ENCODE measurements at places on chromosomes 2 and 18.
A peak's percentile ranks its signal among the peaks of the same experiment; 100 is the strongest.

GRCh38 chr2:219567131-219567530, 4.2 kb downstream of the OBSL1 start:
- no peak overlapping the region for H3K4me3 ChIP-seq
- DNase-seq, result no peak
- H3K36me3 ChIP-seq, result peaks cover 26% of the 10 kb centered on the region
- H3K27me3 ChIP-seq, result no peaks in the 10 kb centered on the region
- H3K27ac ChIP-seq, result no peak overlapping the region
- H3K4me1 ChIP-seq, result peaks cover 10% of the 10 kb centered on the region

- no peaks in the 10 kb centered on the region for H3K36me3 ChIP-seq
- no peak overlapping the region for H3K27ac ChIP-seq
- H3K4me1 ChIP-seq, result no peaks in the 10 kb centered on the region
- H3K27me3 ChIP-seq, result no peaks in the 10 kb centered on the region
These were observed 14.9 kb upstream of the KLF11 start for GRCh38 chr2:10028407-10028987.

DNA sequence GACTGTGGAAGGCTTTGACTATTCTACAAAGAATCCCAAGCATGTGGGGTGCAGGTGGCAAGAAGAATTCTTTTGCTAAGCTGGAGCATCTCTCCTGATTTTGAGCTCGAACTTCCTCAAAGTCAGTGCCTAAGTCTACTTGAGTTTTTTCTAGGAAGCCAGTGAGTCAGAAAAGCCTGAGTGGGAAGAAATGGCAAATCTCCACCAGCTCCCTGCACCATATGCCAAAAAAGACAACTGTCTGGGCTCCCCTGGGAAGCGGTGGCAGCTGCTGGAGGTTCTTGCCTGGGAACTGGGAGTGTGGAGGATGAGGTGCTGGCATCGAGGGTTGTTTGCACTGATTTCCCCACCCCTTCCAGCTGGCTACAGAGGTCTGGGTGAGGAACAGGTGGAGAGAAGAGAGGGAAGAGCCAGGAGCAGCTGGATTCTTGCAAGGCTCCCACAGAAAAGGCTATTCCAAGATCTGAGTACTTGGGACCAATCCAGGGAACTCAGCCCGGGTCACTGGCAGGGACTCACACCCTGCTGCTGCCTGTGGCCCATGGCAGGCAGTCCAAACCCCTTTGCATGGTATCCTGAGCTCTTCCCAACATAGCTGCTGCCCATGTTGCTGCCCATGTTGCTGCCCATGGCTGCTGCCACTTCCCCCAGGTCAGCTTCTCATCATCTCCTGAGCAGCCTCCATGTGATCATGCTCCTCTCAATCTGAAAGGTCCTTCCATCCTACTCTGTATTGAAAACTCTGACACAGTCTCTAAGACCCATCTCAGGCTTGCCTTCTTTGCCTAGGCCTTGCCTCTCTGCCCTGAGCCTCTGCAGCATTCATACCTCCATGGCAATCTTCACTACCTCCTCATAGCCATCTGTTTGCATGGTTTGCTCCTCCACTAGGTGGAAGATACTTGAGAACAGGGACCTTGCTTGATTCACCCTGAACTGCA, 128.3 kb upstream of the SPATS2L start:
- DNase-seq, result peak; percentile 71
- H3K36me3 ChIP-seq, result no peaks in the 10 kb centered on the region
- no peak overlapping the region for H3K27ac ChIP-seq

DNA sequence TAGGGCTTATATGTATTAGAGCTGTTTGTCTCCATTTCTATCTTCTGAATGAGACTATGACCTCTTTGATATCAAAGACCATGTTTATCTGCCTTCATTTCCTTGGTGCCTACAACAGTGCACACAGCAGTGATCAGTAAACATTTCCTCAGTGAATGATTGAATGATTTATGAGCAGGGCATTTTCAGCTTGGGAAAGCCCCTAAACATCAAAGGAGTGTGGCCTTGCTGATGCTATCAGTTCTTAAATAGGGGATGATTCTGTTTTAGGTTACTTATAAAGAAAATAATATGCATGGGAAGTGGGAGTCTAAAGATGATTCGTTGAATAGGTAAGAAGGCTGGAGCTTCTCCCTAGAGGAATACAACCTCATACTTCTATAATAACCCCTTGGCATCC, 425.3 kb downstream of the ZNF521 start:
- no peak overlapping the region for H3K4me3 ChIP-seq
- H3K27me3 ChIP-seq, result peaks cover 29% of the 10 kb centered on the region
- no peak for DNase-seq

DNA sequence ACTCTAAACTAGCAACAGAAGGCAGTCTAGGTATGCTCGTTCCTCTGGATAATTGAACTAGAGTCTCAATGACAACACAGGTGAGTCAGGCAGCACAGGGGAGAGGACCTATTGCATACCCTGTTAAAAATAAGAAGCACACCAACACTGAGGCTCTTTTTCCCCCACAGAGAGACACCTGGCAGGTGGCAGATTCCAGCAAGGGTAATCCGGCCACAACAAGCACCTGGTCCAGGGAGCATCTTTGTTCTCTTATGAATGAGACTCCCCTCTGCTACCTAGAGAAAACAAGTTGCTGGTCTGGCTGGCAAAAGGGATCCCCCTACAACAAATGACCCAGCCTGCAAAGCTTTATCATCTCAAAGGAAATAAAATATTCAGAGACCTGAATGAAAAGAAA, 508.9 kb upstream of the POU3F3 start:
- no peak overlapping the region for H3K4me3 ChIP-seq
- no peak for DNase-seq
- no peaks in the 10 kb centered on the region for H3K36me3 ChIP-seq
- no peaks in the 10 kb centered on the region for H3K27me3 ChIP-seq
- no peaks in the 10 kb centered on the region for H3K4me1 ChIP-seq

GRCh38 chr2:182142062-182142461, 156.4 kb downstream of the PPP1R1C start:
- no peak overlapping the region for H3K4me3 ChIP-seq
- DNase-seq, result no peak
- H3K36me3 ChIP-seq, result no peaks in the 10 kb centered on the region
- no peaks in the 10 kb centered on the region for H3K27me3 ChIP-seq
- no peak overlapping the region for H3K27ac ChIP-seq

- no peaks in the 10 kb centered on the region for H3K4me1 ChIP-seq
- no peak for DNase-seq
- H3K27me3 ChIP-seq, result no peaks in the 10 kb centered on the region
- no peak overlapping the region for H3K27ac ChIP-seq
- peaks cover 2% of the 10 kb centered on the region for H3K36me3 ChIP-seq
These were observed 141.2 kb downstream of the IKZF2 start for GRCh38 chr2:213010106-213010779.

DNA sequence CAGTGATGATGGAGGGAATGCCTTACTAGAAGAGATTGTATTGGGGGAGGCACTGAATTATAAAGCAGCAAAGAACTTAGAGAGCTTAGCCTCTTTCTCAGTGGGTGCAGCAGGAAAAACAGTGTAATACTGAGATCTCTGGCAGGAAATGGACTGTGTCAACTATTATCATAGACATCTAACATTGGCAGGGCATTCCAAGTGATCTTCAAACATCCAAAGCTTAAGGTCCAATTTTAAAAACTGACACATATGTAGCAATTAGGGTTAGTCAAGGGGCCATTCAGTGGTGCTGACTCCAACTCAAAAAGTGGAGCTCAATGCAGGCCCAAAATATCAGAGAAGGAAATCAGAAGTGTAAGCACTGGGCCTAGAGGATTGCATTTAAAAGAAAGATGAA, 106.6 kb upstream of the DDX18 start:
- no peaks in the 10 kb centered on the region for H3K36me3 ChIP-seq
- H3K4me1 ChIP-seq, result no peaks in the 10 kb centered on the region
- H3K4me3 ChIP-seq, result no peak overlapping the region
- no peaks in the 10 kb centered on the region for H3K27me3 ChIP-seq
- no peak for DNase-seq

DNA sequence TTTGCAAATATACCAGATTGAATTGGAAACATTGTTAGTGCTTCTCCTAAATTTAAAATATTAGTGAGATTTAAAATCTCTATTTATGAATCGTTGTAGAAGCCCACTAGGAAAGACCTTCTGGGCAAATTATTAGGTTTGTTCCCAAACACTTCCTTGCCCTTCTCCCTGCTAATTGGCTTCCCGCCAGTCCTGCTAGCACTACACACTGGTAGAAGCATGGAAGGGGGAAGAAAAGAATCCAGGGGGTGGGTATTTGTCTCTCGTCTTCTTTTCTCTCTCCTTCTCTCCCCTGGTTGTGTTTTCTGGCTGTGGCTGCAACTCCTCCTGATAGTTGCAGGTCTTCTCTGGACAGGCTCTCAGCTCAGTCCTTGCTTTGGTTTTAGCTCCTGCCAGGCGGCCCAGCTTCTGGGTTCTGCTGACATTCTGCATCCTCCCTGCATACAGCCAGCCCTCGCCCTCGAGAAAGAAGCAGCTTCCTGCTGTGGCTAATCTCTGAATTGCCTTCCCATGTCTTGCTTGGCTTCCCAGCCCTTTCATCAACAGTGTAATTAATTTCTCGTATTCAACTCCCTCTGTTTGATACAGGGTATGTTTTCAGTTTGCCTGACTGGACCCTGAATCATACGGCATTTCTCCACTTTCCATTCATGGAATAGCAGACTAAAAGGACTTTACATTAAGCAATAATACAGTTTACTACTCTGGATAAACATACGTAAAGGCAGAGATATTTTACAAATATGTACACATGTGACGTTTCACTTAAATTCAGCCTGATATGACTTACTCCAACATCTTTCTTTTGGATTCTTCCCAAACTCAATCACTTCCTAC, 6.9 kb upstream of the PARD3B start:
- H3K4me3 ChIP-seq, result peak overlapping the region; percentile 39
- H3K36me3 ChIP-seq, result no peaks in the 10 kb centered on the region
- H3K27me3 ChIP-seq, result no peaks in the 10 kb centered on the region
- peaks cover 7% of the 10 kb centered on the region for H3K4me1 ChIP-seq
